NCI-H510A treated with DMSO at 0.1 percent for 48 hours (cell line): ENCODE measurements at places on chromosomes 7 and 10.
A peak's percentile ranks its signal among the peaks of the same experiment; 100 is the strongest.

DNA sequence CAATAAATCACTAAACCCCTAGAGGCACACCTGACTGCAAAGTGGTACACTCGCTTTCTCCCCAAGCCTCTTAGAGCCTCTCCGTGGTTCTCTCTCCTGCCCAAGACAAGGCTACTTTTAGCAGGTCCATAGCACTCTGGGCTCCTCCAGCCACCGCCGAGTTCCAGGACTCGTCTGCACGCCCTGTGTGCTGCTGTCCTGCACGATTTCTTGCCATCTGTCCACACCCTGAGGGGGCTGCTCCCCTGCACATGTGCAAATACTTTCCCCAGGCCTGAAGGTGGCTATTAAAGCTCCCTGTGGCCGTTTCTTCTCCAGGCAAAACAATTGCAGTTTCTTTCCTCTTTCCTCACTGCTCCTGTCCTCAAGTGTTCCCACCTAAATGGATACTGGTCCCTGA is 414.3 kb downstream of the PLXNA4 start:
- DNase-seq, result no peak

DNA sequence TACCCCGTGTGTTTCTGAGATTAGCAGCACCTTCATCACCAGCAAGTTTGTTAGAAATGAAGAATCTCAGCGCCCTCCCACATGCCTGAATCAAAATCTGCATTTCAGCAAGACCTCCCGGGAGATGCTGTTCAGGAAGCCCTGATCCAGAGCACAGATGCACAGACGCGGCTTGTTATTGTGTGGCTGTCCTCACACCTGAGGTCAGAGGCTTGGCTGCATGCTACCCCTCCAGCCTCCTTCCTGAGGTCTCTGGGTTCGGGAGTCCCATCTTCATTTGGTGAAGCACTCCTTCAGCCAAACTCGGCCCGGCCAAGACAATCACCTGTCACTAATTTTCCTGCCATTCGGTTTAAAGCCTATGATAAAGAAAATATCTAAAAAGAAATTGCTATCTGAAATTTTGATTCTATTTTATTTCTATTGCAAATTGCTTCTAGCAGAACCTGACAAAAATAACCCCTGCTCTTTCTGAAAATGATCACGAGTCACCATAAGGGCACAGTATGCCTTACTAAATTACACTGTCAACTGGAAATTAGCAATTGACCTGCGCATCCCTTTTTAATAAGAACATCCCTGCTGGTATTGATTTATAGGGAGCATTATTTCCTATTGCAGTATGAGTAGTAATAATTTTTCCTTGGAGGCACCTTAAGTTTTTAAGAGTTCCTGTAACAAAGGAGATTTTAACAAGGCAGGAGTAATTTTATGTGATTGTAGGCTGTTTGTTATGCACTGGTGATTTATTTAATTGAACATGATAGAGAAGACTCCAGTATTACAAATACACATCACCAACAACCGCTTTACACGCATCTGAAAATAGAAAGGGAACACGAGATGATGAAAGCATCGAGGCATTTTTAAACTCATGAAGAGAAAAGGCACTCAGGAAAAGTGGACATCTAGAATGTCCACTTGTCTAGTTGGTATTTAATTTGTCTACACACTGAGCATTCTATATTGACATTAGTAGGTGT is 49.5 kb downstream of the VSTM2A start:
- no peak for DNase-seq

- no peak for DNase-seq
These were observed 104.0 kb upstream of the RHOBTB1 start for GRCh38 chr10:61047788-61048560.

DNA sequence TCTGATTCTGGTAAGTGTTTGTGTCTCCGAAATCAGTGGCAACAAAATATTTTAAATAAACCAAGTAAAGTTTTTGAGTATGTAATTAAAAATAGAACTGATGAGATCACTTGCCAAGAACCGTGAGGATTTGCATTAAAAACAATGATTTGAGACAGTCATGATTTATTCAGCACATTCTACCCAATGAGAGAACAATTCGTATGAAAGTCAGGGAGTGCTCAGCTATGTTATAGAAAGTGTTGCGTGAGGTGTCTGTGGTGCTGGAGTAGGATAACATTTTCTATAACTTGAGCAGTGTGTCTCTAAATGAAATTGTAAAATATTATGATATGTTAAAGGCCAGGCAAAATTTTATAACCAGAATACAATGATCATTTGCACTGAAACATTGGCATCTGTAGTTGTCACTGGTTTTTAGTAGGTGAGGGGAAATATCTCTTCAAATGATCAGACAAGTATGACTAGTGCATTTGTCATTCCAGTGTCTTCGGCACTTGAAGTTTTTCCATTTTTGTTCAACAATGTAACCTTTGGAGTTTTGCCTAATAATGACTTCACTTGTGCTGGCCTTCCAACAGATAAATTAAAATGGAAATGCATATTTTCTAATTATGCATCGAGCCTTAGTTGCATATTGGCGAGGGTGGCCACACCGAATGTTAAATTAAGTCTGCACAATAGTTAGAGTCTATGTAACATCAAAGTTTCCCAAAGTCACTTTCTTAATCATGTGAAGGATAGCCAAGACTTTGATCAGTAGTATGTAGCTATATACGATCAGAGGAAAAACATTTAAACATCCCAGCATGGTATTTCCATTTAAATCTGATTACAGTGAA is 335.9 kb downstream of the GFRA1 start:
- no peak for DNase-seq

- no peak for DNase-seq
These were observed 37.1 kb downstream of the TRUB1 start for GRCh38 chr10:114975091-114975490.

DNA sequence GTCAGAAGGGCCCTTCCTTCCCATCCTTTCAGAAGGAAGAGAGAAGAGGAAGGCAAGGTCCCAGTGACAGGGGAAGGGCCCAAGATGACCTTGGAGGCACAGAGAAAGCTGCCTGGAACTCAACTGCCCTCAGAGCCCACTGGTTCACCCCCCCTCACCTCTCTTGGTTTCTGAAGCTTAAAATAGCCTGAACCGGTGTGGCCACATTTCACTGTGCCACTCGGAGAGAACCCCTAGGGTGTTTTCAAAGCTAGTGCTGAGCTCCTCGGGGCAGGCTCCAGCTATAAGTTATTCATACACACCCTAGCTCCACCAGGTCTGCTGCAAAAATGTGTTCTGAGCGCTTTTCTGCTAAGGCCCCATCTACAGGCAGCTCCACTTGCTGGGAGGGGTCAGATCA is 60.9 kb upstream of the ADRB1 start:
- peak; percentile 62 for DNase-seq

DNA sequence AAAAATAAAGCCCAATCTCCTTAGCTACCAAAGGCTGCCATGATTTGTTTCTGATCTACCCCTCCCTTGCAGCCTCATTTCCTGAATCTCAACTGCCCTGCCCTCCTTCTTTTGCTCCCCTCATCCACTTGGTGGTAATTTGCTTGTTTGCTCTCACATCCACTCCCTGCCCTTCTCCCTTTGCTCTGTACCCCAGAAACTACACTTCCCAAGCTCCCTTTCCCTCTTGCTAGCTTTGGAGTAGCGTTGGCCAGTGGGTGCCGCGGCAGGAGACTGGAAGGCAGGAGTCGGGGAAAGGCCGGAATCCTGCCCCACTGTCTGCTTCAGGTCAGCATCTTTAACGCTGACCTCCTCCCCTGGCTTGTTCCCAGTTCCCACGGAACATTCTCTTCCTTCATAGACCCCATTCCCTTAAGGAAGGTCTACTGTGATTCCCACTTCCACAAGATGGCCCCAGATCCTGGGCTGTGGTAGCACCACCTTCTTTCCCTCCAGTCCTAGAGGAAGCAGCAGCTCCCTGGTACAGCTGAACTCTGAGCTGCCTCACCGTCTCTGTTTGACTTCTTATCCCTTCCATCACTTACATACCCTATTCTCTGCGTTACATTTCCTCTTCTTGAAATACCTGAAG is 79.1 kb downstream of the PIK3CG start:
- no peak for DNase-seq

GRCh38 chr7:18916826-18917225 is 200.6 kb downstream of the TWIST1 start:
- DNase-seq, result no peak

DNA sequence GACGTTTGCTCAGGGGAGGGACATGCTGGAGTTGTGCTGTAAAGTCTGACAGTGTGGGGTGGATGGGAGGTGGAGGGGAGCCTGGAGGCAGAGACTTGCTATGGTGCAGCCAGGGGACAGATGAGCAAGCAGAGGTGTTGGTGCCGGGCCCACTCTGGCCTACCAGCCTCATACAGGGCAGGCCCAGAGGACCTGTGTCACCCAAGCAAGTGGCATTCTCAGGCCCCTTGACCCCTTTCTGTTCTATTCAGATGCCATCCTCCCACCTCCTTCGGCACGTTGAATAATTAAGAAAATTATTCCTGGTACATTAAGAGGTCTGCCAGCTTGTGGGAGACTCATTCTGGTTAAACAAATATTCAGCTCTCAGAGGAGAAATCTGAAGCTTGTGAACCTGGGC is 8.5 kb downstream of the WDFY4 start:
- DNase-seq, result no peak

DNA sequence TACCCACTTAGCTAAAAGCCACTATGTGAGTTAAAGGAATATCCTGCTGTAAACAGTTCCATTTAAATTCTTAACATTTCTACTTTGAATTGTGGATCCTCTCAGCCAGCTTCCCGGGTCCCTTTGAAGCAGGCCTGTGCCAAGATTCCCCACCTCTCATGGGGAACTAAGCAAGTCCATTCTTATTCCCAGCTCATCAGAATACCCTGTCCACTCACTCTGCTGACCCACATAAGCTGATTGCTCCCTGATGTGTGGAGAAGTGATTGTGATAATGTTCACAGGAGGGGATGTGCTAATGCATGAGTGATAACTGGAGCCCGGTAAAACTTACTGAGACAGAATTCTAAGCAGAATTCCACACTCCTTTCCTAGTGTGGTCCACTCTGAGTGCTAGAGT is 709.7 kb downstream of the CNTNAP2 start:
- no peak for DNase-seq

GRCh38 chr7:24802300-24802699 is 45.0 kb upstream of the GSDME start:
- no peak for DNase-seq

DNA sequence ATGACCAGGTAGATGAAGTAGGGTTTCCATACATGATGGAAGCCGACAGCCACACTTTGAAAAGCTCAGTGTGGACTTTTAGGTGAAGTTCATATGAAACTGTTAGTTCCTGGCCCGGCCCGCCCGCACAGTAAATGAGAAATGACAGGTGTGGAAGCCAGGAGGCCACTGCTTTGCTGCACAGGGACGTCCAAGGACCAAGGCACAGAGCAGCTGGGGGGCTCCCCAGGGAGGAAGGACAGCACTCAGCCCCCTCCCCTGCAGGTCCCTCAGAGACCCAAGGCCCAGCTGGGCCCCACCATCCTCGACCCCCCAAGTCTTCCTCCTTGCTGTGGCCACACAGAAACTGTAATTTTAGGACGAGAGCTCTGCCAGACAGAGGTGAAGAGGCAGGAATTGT is 219.2 kb downstream of the PTPRN2 start:
- no peak for DNase-seq

DNA sequence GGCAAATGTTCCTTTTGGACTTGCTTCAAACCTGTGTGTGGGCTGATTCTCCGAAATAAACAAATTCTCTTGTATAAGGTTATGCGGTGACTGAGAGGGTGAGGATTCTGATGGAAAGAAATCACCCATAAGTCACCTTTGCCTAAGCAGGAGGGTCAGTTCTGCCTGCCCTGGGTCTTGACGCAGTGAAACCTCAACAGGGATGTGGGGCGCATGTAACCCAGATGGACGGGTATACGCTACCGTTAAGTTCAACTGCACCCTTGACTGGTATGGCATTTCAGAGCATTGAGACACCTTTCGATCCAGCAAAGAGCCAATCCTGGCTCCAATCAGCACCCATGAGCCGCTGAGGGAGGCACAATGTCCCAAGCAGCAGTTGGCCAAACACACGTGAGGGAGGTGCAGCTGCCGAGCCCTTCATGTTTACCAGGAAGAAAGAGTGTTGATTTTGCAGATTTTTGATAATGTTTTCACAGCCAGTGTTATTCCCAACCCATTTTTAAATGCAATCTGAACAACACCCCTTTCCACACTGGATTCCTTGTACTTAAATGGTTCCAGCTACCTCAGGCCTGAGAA is 48.1 kb downstream of the SORBS1 start:
- peak; percentile 52 for DNase-seq

- no peak for DNase-seq
These were observed 62.1 kb upstream of the LYZL2 start for GRCh38 chr10:30691639-30692015.

DNA sequence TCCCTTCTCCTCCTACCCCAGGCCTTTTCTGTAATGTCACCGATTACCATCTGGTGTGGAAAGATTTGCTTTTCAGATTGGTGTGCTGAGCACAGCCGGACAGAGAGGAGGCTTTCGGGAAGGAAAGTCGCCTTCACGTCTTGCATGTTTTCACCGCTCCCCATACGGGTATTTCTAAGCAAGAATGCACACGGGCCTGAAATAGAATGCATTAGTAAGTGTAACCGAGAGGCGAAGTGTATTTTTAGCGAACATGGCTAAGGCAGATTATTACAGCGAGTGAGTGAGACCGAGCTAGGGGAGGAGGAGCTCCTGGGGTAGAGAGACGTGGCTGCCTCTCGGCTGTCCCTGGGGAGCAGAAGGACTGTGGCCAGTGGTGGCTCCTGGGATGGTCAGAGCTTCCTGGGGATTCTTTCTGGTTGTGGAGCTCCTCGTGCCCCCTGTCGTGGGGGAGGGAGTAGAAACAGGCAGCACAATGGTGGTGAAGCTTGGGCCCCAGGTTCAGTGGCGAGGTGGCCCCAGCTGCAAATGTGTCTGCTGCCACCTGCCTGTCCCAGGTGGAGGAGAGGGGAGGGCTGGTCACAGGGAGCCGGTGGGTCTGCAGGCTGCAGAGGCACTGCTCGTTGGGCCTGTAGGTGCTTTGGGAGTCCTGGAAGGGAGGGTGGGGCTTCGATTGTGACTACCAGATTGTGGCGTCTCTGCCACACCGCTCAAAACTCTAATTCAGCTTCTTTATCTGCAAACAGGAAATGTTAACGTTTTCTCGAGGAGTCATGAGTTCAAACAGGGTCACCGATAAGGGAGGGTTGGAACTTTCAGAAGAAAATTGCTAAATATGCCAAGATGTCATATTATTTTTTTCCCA is 135.8 kb downstream of the CAMK1D start:
- DNase-seq, result peak; percentile 63

DNA sequence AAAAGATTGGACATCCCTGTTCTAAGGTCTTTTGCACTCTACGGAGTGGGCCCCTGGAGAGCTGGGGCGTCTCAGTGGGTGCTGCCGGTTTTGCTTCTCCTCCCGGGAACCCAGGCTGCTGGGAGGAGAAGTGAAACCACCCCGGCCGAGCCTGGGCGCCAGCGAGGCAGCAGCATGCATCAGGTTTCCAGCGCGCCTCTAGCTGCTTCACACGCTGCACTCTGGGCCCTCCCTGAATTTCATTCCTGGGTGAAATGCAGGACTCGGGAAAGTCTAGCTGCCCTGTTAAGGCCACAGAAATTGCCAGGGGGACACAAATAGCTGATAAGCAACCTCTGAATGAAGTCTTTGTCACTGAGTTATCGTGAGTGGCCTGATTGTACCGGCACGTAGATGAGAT is 127.4 kb downstream of the TRRAP start:
- DNase-seq, result no peak
